ENCODE measurements at places on chromosomes 6 and 20.

DNA sequence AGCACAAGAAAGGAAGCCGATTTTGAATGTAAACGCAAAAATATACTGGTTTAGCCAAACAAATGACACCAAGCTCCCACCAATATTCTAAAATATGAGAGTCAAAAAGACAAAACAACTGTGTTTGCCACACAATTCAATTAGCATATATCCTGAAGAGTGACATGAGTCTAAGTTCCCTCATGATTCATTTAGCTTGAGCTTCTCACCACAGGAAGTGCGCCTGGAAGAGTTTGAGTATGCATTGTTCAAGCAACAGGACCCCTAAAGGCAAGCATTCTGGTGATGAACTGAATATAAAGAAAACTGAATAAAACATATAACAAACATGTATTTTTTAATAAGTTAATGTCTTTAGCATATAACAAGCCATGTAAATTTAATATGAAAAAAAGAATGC is 115.2 kb upstream of the RUNX2 start:
- DNase-seq: no peak

GRCh38 chr20:37396416-37397075 is 50.6 kb downstream of the SRC start:
- DNase-seq: no peak

DNA sequence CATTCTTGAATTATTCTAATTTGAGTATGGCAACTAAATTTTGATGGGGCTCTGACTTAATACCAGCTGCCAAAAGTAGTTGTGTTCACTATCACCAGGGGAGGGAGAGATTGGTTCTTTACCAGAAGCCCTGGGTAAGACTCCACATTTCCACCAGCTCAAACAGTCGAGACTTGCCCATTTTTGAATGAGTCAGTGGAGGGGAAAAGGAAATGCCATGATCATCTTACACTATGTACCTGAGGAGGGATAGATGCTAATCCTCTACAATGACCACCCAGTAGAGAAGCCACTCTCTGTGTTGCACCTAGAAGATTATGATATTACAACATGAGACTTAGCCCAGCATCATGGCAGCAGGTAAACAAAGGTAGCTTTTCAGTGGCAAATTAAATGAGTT is 77.0 kb upstream of the SGK1 start:
- no peak for DNase-seq

DNA sequence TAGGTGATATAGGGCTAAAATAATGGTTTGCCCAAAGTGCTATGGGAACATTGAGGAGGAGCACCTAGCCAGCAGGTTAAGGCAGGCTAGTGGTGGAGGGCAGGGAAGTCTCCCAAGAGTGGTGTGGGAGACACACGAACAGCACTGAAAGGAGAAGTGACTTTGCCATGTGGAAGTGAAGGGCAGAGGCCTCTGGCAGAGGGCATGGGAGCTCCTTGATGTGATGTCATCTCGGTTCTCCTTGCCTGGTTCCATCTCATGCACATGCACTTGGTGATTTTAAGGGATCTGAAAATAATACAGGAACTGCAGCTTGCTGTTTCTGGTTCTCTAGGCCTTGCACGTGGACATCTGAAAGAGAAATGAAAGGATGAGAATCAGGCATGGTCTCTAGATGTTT is 4.7 kb upstream of the MAP3K4 start:
- no peak for DNase-seq

DNA sequence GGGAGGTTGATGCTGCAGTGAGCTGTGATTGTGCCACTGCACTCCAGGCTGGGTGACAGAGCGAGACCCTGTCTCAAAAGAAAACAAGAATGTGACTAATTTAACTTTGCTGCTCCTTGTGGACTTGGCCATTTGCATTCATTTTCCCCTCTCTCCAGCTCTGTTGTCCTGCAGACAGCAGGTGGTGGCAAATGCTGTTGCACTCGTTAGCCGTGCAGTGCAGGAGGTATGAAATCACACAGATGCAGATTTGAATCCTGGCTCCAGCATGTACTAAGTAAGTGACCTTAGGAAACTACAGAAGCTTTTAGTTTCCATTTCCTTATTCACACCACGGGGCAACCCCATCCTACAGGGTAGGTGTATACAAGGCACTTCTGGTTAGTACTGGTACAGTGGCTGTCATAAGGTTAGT is 9.6 kb upstream of the BEND3 start:
- DNase-seq: no peak
